ENCODE measurements at places on chromosomes 5 and 9.

DNA sequence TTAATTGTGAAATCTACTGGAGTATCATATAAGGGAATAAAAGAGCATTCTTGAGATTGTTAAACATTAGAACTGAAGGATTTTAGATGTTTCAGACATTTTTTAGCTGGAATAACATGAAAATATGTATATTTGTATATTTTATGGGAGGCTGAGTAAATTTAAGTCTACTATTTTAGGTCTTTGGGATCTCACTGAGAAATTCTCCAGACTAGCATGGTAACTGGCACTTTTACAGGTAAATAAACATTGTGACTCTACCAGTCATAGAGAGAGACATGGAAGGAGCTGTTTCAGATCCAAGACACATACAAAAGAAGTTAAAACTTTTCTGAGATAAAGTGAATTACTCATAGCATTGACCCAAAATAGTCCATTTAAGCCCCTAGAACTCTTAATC lies 59.4 kb downstream of the NDUFAF2 start:
- no peak for DNase-seq

DNA sequence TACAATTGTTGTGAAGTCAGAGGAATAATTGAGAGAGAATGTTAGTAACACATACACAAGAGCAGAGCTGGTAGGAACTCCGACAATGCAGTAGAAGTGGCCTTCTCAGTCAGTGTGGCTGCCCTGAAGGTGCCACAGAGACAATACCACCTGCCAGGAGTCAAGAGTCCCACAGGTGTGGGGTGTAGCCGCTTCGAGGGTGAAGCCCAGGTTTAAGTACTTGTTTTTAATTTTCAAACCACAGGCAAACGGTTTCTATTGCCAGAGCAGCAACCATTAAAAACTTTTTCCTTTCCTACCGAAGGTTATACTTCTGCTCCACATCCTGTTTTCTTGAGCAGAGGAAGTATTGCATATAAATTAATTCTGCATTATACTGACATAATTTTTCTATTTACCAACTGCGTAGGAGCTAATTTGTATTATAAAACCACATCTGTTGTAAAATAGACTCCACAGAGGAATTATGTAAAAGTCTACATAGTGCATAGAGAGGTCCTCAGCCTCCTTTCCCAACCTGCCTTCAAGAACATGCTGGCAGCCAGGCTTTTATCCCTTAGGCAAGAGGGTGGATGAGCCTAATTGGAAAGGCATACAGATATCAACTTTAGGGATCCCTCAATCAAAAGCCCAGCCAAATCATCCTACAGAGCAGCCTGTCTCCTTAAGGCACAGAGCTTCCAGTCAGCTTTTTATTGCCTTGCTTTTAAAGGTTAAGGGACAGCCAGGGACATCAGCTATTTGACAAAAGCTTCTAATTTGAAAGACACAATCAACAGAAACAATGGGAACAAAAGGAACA lies 12.9 kb upstream of the ACTBL2 start:
- DNase-seq, result no peak

DNA sequence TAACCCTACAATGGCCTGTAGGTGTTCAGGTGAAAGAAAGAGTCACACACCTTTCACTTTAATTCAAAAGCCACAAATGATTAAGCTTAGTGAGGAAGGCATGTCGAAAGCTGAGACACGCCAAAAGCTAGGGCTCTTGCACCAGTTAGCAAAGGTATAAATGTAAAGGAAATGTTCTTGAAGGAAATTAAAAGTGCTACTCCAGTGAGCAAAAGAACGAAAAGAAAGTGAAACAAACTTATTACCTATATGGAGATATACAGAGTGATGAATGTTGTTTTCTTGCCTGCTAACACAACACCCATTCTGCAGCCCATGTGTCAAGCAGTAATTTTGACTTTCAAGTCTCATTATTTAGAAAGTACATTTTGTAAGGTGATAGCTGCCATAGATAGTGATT lies 254.2 kb upstream of the SLC24A2 start:
- DNase-seq, result no peak

GRCh38 chr5:125381290-125381689 lies 634.9 kb upstream of the ZNF608 start:
- DNase-seq, result no peak

DNA sequence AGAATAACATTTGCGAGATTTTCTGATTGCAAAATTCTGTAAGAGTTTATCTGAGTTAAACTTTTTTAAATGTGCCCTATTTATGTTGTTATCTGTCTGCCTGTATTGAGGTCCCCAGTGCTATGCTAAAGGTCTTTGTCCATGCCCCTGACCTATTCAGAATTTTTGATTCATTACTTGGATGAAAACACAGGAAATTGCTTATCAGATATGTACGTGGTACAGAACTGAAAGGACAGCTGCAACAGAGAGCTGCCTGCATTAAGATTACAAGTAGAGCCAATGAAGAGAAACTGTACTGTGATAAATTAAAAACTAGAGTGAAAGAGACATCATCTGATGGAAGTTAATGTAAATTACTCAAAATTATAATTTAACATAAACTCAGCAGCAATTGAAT lies 408.8 kb downstream of the ADGRV1 start:
- no peak for DNase-seq

DNA sequence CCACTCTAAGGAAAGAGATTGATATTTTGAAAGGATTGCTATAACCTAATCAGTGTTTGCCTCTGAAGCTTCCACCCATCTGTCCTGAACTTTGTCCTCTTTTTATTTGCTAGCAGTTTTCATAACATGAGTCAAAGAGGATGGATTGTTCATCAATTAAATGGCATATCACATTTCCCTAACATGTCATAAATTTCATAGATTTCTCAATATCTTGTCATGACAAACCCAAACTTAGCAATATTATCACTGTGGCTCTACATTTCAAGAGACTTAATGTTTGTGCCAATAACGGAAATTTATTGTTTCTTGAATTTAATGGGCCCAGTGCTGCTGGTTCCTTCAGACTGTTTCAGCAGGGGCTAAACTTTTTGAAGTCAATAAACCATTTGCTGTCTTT lies 330.3 kb downstream of the CAAP1 start:
- no peak for DNase-seq

DNA sequence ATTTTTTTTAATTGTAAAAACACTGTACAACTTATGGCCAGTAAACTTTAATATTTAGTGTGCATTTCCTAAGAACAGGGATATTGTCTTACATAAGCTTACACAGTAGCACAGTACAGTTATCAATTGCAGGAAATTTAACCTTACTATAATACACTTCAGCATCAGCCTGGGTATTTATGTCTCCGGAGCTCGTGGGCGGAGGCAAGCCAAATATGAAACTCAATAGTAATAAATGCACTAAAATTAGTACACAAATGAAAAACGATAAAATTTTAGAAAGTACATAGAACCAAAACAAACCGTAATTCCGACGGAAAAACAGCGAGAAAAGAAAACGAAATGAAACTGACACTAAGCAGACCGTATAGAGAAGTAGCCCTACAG lies 91.2 kb downstream of the ANXA2R start:
- DNase-seq, result no peak

- DNase-seq, result no peak
Measured at GRCh38 chr9:23162789-23163188, 663.3 kb downstream of the ELAVL2 start.

GRCh38 chr9:123834889-123835562 lies 94.9 kb downstream of the DENND1A start:
- DNase-seq, result no peak

DNA sequence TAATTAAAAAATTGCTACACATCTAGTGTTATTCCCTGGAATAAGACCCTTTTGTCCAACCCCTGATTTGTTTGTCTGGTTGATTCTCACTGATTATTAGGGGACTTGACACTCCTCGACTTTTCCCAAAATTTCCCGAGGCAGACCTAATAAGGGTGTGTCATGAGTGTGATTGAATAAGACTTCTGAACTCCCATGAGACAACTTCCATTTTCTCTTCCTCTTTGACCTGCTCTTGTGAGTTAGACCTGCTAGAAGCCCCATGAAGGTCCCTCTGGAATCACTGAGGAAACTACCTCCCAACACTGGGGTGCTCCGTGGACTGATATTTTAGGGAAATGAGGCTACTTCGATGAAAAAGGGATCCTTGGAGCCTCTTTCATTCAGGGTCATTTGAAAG lies 83.4 kb downstream of the MUSK start:
- no peak for DNase-seq

GRCh38 chr5:173041881-173042762 lies 14.0 kb upstream of the CREBRF start:
- DNase-seq, result no peak

- no peak for DNase-seq
Measured at GRCh38 chr9:76206821-76207220, 187.4 kb downstream of the RFK start.

DNA sequence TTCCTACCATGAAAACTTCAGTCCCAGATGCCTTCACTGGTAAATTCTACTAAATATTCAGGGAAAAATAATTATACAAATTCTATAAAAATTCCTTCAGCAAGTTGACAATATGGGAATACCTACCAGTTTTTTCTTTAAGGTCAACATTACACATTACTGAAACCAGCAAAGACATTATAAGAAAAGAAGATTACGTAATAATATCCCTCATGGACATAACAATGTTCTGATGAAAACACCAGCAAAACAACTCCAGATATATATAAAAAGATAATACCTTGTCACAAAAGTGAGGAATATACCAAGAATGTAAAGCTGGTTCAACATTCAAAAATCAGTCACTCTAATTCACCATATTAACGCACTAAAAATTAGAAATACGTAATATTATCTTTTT lies 507.9 kb downstream of the DMRTA1 start:
- no peak for DNase-seq

DNA sequence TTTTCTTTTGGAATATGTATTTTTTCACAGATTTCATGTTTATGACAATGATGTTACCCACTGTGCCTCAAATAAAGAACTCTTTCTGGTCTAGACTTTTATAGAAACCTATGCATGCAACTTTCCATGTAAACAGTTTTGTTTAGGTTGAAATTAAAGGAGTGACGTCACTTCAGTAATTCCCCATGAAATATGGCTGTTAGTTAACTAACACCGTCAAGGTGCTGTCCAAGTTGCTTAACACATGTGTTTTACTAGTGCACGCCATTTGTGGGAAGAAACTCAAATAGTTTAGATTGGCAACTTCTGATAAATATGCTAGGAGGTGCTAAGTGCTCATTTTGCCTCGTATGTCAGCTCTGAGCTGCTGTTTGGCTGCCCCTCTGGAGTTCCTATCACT lies 102.2 kb downstream of the FBN2 start:
- no peak for DNase-seq

- no peak for DNase-seq
Measured at GRCh38 chr9:108562176-108562575, 293.6 kb downstream of the ACTL7B start.

DNA sequence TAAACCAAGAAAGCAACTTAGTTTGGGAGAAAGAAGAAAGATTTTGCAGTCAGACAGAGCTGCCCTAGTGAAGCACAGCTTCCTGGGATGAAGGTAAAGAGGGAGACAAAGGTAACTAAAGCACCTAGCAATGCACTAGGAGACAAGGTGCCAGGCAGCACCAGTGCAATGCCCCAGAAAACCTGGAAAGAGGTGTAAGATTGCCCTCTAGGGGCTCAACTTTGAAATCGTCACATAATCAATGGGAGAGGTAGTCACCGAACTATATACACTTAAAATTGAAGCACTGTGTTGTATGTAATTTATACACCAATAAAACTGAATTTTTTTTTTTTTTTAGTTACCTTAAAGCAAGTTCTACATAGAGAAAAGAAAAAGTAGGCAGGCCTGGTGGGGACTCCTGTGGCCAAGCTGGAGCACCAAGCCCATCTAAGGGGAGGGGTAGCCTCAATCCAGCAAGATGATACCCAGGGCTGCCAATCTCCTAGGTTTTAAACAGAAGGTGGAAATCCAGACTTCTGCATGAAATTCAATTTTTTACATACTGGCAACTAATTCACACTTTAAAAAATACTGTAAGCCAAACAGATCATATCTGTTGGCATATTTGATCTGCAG lies 48.2 kb downstream of the CDK5RAP2 start:
- DNase-seq, result no peak

DNA sequence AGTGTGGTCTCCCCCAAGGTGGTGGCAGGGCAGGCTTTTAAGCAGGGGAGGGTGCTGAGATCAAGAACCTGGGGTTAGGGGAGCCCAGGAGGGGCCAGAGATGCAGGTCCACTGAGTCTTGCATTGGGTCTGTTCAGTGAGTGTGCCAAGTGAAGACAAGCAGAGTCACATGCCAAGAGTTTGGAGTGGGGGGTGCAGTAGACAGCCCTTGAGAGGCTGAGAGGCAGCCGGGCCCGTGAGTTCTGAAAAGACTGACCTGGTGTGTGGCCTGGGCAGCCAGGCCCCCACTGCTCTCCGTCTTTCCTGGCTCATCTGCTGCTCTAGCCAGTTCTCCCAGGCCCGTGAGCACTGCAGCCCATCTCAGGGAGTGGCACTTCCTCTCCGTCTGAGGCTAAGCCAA lies 120.0 kb downstream of the DAB2IP start:
- DNase-seq, result no peak

GRCh38 chr5:150759334-150759583 lies 442 bp upstream of the DCTN4 start:
- no peak for DNase-seq

- DNase-seq, result no peak
Measured at GRCh38 chr9:93183663-93184431, at the start of gene WNK2. Gene WNK2 (plus strand): TSS chr9:93184139. CDS start chr9:93184930, 791 bp downstream.

DNA sequence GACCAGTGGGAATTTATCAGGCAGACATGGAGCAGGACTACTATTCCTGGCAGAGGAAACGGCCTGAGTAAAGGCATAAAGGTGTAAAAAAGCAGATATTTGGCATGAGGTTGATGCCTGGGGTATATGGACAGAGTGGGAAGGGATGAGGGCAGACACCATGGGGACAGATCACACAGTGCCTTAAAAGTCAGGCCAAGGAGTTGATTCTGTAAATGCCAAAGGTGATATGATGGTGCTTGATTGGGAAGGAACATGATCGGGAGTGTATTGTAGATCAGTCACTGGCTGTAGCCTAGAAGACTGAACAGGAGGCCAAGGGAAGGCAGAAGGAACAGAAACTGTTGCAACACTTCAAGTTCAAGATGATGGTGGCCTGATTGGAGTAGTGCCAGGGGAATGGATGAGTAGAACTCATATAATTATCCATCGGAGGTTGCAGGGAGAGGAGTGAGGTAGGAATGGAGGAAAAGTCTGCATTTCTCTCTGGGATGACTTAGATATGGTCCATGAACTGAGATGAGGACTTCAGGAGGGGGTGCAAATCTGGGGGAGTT lies 594.3 kb upstream of the KLF4 start:
- no peak for DNase-seq

GRCh38 chr5:73966451-73966850 lies 340.5 kb downstream of the ARHGEF28 start:
- DNase-seq, result no peak

GRCh38 chr5:38707352-38708210 lies 138.2 kb upstream of the OSMR start:
- no peak for DNase-seq

- DNase-seq, result no peak
Measured at GRCh38 chr5:19370655-19371386, 617.2 kb downstream of the CDH18 start.
